ENCODE measurements at places on chromosomes 12 and 14.
A peak's percentile ranks its signal among the peaks of the same experiment; 100 is the strongest.

GRCh38 chr12:24138041-24138440 lies 188.6 kb upstream of the SOX5 start:
- no peak for DNase-seq

DNA sequence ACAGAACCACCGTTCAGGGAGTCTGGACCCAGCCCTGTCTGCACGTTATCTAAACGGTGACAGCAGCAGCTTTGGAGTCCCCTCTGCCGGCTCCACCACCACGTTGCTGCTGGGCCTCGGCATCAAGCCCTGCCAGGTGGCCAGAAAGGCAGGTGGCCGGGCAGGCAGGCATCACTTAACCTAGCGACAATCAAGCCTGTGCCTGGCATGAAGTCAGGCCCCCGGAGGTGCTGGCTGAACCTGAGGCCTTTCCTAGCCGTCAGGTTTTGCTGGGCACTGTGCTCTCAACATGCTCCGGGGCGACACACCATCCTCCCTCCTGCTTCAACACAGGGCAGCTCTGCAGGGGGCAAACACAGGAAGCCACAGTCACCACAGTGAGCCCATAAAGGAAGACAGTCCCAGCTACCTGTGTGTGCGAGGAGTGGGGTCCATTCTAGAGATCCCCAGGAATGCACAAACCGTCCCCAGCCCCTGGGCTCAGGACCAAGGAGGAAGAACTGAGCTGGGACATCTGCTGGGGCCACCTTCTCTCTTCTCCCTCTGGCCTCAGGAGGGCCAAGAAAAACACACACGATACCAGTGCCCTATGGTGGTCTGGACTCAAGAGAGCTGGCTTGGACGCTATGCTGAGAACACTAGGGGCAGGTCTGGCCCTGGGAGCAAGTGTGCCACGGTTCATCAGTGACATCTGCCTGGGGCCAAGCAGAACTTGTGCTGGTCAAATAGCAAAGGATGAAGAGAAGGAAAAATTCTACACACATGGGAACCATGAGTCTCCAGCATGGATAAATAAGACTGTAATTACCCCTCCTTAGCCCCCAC lies 44.7 kb downstream of the CCDC88C start:
- no peak for DNase-seq

DNA sequence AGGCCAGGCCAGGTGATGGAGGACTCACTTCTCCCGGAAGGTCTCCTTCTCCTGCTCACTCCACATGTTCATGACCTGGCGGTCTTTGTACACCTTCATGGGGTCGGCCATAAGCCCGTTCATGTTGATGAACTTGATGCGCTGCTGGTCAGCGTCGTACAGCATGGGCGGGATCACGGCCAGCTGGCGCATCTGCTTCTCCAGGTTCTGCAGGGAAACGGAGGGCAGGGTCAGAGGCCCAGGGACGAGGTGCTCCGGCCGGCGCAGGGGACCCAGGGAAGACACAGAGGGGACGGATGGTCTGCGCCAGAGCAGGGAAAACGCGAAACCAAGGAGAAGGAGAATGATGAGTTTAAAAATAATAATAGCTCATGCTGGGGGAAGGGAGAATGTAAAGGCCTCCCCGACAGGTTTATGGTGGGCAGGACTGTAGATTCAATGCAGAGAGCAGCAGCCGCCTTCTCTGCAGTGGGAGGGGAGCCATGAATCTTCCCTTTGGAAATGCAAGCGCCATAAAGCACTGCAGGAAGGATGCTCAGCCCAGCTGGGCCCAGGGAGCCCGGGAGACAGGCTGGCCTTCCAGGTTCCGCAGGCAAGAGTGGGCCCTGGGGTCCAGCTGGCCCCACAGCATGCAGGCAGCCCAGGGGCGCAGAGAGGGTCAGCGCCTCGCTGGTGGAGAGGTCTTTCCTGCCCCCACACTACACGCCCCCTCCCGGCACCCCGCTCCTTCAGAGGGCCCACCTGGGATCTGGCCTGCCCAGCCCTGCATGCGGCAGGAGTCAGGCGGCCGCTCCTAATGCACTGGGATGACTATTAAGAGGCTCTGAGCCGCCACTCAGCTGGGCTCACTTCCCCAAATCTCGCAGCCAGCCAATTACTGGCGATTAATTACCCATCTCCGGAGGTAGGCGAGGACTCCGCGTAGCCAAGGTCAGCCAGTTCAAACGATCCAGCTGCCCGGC lies 132.0 kb downstream of the RFLNA start:
- DNase-seq = no peak

GRCh38 chr12:24839268-24839791 lies 109.6 kb downstream of the BCAT1 start:
- DNase-seq = no peak

- no peak for DNase-seq
Measured at GRCh38 chr14:61454545-61454944, 133.2 kb downstream of the PRKCH start.

GRCh38 chr14:96037891-96038557 lies 1.1 kb upstream of the C14orf132 start:
- peak; percentile 49 for DNase-seq

GRCh38 chr14:67837011-67837624 lies 17.5 kb downstream of the RAD51B start:
- DNase-seq = peak; percentile 29

DNA sequence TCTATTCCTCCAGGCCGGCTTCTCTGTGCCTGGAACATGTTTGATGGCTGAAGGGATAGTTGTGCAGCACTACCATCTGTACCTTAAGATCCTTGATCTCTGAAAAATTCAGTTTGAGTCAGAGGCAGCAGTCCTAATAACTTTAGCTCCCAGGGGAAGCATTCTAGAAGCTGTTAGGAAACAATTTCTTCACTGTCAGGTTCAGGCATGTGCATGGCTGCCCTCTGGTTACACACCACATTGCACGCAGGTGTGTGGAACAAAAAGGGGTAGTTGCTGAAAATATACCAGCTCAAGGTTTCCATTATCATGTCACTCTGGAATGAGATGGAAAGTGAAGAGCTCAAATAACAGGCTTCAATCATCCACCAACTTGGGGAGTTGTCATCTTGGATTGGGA lies 80.1 kb downstream of the CHST11 start:
- no peak for DNase-seq

DNA sequence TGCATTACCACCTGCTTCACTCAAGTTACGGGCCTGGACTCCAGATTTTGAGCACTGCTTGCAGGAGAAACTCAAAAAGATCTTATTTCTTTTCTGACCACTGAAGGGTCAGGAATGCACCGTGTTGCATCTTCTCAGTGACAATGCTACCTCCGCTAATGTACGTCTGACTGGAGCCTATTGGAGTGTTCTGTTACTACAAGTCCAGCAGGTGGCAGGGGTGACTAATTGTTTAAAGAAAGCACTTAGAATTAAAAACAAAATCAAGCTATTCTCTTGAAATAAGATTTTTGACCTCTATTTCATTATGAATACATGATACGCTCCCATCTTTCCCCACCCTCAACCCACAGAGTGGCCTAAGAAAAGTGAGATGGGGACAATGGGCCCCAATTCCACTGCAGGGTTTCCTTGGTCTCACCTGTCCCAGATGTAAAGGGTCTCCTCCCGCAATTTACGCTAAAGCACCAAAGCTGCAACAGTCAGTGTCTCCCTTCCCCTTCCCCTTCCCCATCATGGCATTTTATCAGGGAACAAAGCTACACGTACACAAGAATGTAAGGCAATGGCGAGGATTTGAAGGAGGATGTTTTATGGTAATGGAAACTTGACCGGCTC lies 2.2 kb downstream of the TBPL2 start:
- peak; percentile 59 for DNase-seq

DNA sequence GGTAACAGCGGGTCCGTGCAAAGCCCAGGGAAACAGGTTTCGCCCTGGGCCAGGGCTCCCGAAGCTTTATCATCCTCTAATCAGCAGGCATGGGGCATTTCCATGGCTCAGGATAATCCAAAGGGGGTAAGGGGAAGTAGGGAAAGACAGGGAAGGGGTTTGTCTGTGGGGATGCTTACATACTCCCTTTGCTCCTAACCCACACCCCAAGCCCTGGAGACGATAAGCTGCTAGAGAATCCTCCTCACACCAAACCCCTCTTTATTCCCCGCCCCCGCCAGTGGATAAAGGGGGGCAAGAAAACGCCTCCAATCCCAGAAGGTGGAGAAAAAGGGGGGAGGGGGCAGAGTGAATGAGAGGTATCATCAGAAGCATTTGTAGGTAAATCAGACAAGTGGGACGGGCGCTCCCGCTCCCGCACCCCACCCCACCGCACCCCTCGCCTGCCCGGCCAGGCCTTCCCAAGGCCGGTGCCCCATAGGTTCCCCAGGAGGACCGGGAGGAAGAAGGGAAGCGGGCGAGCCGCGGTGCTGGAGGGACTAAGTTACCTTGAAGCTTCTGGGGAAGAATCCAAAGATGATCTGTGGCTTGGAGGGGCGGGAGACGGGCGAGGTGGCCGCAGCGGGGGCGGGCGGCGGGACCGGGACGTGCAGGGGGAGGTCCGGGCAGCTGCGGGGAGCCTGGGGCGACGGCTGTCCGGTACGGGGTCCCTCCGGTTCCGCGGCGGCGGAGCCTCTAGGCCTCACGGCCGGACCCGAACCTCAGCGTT lies 762 bp downstream of the PPP2R5E start:
- no peak for DNase-seq

- no peak for DNase-seq
Measured at GRCh38 chr12:473863-474577, 14.3 kb downstream of the B4GALNT3 start.

DNA sequence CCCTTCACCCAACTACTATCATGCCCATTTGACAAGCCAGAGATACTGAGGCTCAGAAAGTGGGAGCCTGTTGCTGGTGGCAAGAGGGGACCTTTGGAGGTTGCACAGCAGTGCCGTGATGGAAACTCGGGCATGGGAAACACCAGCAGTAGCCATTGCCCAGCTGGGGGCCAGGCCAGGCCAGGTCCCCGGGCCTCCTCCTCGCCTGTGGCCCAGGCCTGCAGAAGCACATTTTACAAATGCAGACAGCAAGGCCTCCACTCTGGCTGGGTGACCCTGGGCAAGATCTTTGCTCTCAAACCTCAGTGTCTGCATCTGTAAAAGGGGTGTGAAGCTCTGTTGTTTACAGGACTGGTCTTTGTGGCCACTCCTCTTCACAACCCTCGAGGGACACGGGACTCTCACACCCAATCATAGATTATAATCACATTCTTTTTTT lies 4.5 kb upstream of the SH2B3 start:
- no peak for DNase-seq

- DNase-seq = no peak
Measured at GRCh38 chr12:18428416-18428815, 167.1 kb downstream of the PIK3C2G start.

DNA sequence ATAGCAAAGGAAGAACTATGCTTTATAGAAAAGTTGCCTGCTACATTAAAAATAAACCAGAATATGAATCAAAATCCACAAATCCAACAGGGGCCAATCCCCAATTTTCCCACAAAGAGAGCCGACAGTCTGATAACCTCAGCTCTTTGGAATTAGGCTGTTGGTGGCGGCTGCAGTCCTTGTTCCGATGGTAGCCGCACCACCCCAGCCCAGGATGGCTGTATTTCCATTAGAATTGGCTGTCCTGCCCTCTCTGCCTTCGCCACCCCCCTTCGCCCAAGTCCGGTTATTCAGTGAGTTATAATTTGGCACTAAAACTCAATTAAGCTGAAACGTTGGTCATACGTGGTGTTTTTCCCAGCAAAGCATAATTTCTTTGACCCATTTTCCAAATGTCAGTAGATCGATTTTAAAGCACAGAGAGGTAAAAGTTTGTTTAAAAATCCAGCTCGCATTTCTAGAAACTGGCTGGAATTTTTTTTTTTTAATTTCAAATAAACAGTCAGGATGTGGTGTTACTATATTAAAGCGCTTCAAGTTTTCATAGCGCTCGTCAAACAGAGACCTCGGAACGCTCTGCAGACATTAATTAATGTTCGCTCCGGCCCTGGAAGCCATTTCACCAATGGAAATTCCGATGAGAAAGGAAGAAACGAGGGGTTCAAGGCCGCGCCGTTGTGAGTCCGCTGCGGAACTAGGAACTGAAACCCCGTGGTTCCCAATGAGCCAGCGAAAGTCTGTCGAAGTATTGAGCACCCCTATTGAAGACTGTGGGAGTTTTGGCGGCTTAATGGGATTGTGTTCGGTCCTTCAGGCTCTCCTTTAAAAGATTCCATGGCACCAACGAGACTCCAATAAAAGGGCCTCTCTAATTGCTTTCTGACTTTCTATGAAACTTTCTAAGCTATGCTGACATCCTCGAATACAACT lies 104.8 kb upstream of the DIO3 start:
- DNase-seq = no peak

GRCh38 chr14:74217672-74218448 lies 21.4 kb upstream of the VSX2 start:
- peak; percentile 69 for DNase-seq

- peak; percentile 57 for DNase-seq
Measured at GRCh38 chr12:76586764-76587395, 27.3 kb upstream of the OSBPL8 start.

DNA sequence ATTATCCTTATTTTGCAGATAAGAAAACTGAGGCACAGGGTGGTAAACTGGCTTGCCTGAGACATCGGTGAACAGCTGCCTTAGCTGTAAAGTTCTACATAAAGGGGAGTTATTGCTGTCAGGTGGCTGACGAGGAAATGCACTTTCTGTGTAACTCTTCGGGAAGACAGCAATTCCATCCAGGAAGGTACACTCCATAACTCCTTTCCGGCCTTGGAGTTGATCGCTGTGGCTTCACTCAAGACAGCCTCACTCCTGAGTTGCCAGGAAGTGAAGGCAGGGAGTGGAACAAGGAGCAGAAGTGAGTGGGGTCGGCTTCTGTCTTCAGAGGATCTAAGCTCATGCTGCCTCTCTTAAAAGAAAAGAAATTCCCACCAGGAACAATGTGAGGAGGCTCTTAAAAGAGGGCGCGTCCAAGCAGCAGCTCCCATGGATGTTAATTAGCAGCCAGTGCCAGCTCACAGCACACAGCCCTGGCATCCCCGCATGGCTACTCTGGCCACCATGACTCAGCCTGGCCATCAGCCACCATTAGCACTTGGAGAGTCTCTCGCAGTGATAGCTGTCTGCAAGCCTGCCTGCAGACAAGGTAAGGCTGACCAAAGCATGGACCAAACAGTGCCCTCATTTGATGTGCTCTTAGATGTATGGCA lies 60.3 kb downstream of the NUAK1 start:
- DNase-seq = peak; percentile 59

DNA sequence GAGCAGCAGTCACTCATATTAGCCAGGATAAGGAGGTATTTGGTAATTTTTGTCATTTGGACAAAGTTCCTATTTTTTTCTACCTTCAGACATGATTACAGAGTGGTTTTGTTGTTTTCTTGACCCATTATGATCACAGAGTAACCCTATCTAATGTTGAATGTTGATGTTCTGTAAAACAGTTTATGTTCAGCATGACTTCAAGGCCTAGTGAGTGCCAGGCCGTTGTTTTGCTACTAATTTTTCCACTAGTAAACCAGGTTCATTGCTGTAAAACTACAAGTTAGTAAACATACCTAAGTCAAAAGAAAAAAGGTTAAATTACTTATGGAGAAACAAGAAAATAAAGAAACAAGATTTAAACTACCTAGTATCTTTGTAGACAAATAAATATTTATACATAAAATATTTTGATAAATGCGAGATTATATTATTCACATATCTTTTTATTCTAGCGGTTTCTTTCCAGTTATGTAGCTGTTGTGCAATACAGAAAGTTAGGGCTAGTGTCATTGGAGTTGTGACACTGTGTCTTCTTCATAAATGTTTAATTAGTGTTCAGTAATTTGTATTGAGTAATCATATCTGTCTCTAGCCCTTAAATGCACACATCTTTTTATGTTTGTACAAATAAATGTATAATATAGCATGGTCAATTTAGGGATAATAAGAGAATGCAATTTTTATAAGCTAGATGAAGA lies 16.5 kb downstream of the ETNK1 start:
- DNase-seq = no peak

- DNase-seq = no peak
Measured at GRCh38 chr14:77580964-77581505, 35.4 kb downstream of the SPTLC2 start.

GRCh38 chr12:68446901-68447796 lies 115.0 kb upstream of the MDM1 start:
- no peak for DNase-seq

All from A549 (cell line).